ENCODE measurements at places on chromosomes 16 and 17.

GRCh38 chr17:62134397-62134796 is 69.3 kb upstream of the MED13 start:
- DNase-seq = no peak

- DNase-seq = no peak
These were observed 2.1 kb downstream of the PPP1R1B start for GRCh38 chr17:39628655-39629493.

- no peak for DNase-seq
These were observed 49.3 kb downstream of the SIAH1 start for GRCh38 chr16:48335961-48336360.

DNA sequence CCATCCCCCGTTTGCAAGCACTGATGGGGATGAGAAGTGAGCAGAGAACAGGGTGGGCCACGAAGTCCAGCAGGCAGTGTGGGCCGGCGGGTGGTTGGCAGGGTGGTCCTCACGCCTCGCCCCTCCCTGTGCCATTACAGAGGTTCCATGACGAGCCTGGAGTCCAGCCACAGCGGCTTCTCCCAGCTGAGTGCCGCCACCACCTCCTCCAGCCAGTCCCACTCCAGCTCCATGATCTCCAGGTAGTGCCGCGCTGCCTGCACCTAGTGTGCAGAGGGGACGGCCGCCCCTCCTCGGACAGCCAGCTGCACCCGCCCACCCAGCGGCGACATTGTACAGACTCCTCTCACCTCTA is 73.0 kb downstream of the SEC14L1 start:
- no peak for DNase-seq

GRCh38 chr16:87492291-87492630 is 563 bp downstream of the ZCCHC14 start:
- DNase-seq = no peak

DNA sequence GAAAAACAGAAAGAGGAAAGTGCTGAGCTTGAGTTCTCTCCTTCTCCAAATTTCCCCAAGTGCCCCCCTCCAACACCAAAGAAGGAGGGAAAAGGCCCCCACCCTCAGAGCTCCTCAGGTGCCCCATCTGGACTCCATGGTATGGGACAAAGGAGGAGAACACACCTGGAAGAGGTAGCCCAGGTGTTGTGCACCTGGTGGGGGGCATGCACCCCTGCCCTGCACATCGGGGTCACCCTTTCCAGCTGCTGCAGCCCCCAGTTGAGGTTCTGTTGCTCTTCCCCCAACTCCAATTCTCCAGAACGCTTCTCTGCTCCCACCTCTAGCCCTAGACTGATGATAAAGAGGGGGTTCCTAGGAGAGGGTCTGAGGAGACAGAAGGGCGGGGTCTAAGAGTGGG is 3.0 kb upstream of the COL1A1 start:
- no peak for DNase-seq

DNA sequence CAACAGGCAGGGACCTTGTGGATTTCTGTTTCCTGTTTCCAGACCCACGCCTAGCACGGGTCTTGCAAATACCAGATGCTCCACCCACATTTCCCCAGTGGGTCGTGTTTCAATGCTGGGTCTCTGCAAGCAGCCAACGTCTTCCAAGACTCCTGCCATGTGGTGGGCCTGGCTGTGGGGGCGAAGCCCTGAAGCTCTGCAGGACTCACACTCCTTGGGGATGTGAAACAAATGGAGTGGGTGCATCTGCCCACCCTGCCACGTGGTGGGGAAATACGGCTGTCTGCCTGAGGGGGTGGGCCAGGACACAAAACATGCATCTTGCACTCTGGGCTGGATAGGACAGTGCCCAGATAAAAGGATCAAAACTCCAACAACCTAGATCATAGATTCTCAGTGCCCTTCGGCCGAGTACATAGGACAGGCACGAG is 32.6 kb downstream of the FA2H start:
- DNase-seq = no peak

DNA sequence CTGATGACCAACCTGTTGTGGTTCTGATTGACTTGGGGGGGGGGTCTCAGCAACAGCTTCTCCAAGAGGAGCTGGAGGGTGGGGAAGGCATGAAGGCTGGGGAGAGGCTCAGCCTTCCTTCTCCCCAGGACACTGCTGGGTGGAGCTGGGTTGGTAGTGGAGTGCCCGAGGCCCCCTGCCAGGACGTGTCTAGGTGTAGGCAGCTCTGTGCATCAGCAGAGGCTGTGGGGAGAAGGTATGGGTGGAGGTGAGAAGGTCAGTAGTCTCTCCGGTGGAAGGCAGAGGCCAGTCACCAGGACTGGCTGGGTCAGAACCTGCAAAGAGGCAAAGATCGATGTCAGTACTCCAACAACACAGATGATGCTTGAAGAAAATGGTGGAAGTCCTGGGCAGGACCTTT is 3.9 kb downstream of the CHAD start:
- DNase-seq = no peak

DNA sequence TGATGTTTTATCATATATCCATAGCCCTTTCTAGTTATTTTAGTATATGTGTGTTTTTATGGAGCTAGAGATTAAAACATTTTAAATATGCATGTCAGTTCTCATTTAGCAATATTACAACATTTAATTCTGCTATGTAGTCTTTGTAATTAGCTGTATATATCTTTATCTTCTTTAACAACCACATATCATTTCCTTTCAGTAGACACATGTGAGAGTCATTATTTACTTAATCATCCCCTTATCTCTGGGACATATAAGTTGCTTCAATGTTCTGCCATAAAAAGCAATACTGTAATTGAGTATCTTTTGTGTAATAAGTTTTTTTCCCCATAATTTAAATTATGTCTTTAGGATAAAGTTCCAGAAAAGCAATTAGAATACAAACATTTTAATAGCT is 52.0 kb upstream of the CLEC3A start:
- no peak for DNase-seq

GRCh38 chr17:79164913-79165695 is 90.5 kb downstream of the ENGASE start:
- no peak for DNase-seq

GRCh38 chr17:76737676-76738467 is at the start of gene MFSD11:
Gene MFSD11, plus strand, starts transcription at chr17:76738119. Its CDS starts 234 bp downstream, at chr17:76738353.
- DNase-seq = peak; percentile 89

- DNase-seq = no peak
These were observed 133.3 kb downstream of the PARN start for GRCh38 chr16:14496786-14497185.

- DNase-seq = no peak
These were observed 39.8 kb downstream of the C17orf67 start for GRCh38 chr17:56793957-56794356.

DNA sequence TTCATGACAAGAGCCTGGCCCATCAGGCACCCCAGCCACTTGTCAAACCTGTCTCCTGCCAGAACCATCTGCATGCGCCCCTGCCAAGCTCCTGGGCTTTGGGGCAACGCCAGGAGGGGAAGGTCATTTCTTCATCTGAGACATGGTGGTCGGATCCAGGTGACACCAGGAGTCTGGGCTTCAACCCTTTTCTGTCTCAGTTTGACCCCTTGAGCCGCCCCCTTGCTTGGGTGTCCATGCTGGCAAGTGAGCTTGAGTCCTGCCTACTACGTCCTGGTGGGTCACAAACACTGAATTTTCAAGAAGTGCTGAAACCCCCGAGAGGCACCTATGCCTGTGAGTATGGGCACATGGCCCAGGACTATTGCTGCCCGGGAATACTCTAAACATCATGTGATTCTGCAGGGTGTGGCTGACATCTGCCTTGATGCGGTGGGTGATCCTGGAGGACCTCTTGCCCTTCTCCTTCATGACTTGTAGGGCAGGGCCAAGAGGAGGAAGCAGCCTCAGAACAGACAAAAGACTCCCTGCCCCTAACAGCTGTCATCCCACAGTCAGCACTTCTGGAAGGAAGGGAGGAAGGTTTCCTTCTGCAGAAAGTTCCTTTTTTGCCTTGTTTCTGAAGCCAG is 43.4 kb downstream of the TNFRSF13B start:
- DNase-seq = no peak

DNA sequence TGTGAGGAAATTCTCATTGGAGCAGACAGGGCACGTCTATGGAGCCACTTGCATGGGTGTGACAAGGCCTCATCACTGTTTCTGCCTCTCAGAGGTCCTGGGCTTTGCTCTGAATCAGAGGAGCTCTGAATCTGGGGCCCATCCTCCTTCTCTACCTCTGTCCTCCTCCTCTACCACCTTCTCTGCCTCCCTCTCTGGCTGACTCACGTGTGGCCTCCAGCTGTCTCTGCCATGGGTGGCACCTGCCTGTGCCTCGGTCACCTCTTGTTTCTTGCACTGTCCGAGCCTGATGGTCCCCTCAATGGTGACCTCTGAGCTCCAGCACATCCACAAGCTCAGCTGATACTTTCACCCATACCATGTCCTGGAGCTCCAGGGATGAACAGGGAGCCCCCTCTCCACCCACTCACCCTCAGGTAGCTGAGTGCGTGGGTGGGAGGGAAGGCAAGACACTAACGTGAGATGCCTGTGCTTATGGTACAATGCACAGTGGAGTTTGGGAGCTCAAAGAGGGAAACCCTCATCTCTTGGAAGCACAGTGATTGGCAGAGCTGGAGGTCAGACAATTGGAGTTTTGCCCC is 116.4 kb upstream of the CRHR1 start:
- DNase-seq = no peak

GRCh38 chr17:48023400-48024148 is 14.0 kb downstream of the COPZ2 start:
- no peak for DNase-seq

DNA sequence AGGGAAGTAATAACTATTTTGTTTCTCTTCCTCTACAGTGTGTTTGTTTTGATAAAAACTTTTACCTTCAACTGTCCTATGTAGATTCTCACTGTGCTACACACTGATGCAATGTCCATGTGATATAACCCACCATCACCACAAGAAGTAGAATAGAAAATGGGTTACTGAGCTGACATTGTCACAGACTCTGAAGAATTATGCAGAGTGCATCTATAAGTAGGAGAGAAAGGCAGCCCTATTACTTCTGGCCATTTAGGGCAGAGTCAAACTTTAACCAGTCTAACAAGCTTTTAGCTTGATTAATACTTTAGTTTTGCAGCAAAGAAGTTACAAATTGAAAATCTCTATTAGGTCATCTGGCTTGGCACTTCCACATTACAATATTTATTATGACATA is 354.0 kb upstream of the CDH8 start:
- no peak for DNase-seq

DNA sequence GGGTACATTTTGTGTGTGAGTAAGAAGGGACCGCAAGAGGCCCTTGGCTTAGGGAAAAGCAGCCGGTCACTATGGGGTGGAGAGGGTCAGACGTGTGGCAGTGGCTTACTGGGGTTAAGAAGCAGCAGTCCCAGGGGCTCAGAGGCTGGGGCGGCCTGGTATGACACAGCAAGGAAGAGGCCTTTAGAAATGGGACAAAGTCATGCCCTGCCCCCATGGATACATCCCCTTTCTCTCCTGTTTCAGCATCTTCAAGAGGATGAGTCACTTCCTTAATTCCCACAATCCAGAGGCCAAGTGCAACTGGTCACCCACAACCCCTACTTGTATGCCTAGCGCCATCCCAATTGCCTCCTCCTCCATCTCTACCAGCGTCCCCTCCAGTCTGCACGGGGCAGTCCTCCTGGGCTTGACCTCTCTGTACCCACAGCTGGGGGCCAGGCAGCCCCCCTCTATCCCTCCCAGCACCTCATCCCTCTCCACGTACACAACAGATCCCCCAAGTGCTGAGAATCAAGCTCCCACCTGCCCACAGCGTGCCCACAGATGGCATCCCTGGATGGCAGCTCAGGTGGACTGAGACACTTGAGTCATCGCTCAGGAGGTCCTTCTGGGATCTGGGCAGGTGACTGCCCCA is 6.9 kb upstream of the EFTUD2 start:
- DNase-seq = no peak

GRCh38 chr17:7293159-7293558 is 1.3 kb downstream of the YBX2 start:
- no peak for DNase-seq

DNA sequence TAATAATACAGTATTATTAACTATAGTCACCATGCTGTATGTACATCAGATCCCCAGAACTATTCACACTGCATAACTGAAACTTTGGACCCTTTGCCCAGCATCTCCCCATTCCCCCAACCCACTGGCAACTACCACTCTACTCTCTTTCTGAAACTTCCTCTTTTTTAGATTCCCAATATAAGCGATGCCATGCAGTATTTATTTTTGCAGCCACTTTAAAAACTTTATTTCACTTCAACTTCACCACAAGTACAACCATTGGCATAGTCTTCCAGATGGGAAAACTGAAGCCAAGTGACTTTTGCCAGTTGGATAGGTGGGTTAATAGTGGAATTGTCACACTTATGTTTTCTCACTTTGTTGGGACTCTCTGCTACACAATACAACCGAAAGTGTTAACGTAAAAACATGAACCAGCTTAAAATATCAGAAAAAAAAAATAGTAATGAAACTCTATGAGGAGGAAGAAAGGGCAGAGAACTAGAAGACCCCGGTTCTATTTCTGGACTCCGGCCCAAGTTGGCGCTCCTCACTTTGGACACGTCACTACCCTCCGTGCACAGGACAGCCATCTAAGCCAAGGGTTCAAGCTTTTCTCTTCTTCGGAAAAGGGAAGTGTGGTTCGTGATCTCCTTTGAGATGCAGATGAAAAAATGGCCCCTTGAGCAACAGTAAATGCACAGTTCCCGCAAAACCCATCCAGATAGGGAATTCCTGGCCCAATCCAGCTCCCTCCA is 743 bp downstream of the SHCBP1 start:
- no peak for DNase-seq

DNA sequence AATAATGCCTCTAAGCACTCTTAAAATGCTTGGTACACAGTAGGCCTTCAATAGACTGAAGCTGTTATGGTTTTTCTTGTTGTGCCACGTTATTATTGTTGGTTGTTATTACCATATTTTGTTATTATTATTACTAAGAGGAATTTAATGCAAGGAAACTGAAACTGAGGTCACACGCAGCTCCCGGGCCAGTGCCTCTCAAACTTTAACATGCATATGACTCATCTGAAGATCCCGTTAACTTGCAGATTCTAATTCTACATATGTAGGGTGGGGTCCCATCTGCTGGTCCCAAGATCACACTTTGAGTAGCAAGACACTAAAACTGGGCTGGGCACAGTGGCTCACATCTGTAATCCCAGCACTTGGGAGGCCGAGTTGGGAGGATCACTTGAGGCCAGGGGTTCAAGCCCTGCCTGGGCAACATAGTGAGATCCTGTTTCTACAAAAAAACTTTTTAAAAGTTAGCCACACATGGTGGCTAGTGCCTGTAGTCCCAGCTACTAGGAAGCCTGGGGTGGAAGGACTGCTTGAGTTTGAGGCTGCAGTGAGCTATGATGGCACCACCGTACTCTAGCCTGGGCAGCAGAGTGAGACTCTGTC is 888 bp downstream of the ACSM5 start:
- no peak for DNase-seq
